ENCODE measurements at places on chromosomes 3 and 15.

DNA sequence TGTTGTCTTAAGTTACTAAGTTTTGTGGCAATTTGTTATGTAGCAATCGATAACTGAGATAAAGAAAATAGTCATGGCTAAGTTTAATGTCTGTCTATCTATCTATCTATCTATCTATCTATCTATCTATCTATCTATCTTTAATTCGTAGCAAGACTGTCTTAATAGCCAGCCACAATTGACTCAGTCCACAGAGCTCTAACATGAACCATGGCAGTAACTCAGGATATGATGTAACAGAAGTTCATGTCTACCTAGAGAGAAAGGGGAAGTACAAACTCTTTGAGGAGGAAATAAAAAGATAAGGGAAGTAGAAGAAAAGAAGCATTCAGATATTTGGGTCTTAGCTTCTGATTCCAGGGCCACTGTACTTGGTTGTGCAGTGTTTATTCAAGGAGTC, 61.5 kb upstream of the FNDC3B start:
- no peak for DNase-seq

- DNase-seq = no peak
These were observed 69.9 kb downstream of the SYNM start for GRCh38 chr15:99174567-99175395.

GRCh38 chr3:149954812-149955211, 15.9 kb downstream of the PFN2 start:
- peak; percentile 100 for DNase-seq

DNA sequence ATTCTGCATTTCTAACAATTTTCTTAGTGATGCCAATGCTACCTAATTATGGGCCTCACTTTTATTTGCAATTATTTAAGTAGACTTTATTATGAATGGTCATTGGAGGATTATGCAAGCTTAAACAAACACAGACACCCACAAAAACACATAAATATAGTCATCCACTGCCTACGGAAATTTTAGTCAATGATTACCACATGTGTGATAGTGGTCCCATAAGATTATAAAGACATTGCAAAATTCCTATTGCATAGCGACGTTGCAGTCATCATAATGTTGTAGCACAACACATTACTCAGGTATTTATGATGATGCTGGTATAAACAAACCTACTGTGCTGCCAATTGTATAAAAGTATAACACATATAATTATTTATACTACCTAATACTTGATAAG, 247.8 kb upstream of the ALCAM start:
- DNase-seq = peak; percentile 8

- no peak for DNase-seq
These were observed 447.3 kb upstream of the KCNMB2 start for GRCh38 chr3:178088963-178089362.

DNA sequence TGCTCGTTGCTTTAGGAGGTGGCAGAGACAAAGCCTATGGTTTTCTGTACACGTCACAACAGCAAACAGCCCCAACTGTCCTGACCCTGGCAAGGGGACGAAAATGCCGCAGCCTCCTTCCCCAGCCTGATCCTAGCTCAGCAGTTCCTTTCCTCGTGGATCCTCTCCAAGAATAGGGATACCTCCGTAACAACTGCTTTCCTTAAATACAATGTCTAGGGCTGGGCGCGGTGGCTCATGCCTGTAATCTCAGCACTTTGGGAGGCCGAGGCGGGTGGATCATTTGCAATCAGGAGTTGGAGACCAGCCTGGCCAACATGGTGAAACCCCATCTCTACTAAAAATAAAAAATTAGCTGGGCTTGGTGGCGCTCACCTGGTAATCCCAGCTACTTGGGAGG, 17.0 kb downstream of the MAP6D1 start:
- DNase-seq = no peak

DNA sequence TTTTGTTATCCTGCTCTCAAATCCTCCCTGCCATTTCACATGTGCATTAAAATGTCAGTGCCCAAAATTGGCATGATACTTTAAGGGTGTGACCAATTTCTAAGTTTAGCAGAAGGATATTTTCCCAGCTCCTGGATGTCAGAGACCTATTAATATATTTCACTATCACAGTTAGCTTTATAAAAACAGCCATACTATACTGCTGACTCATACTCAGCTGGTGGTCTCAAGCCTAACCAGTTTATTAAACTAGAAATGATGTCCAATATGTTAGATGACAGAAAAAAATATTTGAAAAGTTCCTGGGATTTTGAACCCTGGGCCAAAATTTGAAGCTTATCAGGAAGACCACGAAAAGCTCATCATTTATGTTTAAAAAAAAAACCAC, 60.9 kb upstream of the ZNF280D start:
- no peak for DNase-seq

DNA sequence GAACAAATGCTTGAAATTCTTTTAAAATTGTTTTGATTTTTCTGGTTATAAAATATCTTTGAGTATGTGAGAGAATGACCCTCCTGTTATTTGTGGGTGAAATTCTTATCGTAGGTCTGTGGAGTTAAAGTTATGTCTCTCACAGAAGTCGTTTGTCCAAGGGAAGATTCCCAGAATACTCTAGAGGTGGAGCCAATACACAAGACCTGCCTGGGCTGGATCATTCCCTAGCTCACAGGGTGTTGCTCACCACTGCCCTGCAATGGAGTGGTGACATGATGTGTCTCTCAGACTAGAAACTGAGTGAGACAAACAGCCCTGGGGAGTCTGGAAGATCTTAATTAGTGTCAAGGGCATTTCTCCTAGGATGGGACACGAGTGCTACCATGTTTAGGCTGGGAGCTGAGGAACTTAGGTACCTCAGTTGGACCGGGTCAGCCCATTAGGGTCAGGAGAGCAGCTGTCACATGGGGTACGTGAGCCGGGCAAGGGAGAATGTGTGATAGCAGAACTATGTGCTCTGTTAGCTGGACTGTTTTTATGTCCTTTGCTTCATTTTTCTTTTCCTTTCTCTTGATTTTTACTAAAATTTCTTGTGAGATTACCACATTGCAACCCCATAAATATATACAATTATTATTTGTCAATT, 53.6 kb upstream of the MYO5C start:
- no peak for DNase-seq

- peak; percentile 63 for DNase-seq
These were observed 16.0 kb upstream of the EID1 start for GRCh38 chr15:48861813-48862431.

GRCh38 chr3:129314386-129315222, 35.9 kb downstream of the HMCES start:
- DNase-seq = no peak

Data from SK-N-MC (cell line).